ENCODE measurements at places on chromosomes 16 and 17.

DNA sequence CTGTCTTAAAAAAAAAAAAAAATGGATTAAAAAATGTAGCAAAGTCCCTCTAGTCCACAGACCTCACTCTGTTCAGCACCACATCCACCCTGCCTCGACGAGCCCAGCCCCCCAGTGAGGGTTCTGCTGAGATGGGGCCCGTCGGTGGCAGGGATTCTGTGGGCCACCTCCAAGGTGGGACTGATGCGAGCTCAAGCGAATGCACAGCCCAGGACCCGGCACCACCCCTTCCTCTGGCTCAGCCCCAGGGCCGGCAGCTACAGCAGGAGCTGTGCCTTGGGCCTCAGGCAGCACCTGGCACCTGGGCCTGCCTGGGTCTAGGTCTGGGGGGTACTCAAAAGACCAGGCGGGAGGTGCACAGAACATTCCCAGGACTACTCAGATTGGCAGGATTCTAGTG is 59.5 kb downstream of the ZNF778 start:
- DNase-seq: no peak

GRCh38 chr17:16470265-16470664 is 21.7 kb downstream of the LRRC75A start:
- DNase-seq: no peak

DNA sequence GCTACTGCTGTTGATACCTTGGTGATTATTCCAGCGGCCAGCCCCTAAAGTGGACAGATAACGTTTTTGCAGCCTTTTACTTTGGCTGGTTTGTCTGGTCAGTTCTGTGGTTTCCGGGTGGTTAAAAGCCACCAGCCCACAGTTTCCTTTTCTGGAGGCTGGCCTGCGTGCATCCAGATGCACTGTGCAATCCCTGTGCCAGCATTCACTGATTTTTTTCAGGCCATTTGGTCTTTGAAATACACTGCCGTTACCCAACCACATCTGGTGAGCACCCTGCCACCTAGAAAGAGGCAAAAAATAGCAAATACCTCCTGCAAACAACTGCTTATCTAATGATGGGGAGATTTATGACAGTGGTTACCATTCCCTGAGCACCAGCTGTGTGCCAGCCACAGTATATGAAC is 797 bp downstream of the NUDT7 start:
- no peak for DNase-seq

DNA sequence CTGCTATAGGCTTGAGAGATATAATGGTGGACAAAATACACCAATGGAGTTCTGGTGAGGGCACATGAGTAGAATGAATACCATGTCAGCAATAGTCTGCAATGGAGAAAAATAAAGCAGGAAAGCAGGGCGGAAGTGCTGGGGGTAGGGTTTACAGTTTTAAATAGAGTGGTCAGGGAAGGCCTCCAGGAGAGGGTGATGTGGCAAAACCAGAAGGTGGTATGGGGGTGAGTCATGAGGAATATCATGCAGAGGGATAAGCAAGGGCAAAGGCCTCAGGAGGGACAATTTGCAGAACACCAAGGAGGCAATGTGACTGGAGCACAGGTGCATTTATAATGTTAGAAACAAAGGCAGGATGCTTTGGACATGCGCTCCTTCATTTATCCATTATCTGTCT is 102.0 kb downstream of the ITFG1 start:
- no peak for DNase-seq

GRCh38 chr17:77580531-77581270 is 377.8 kb upstream of the TNRC6C start:
- DNase-seq: no peak

DNA sequence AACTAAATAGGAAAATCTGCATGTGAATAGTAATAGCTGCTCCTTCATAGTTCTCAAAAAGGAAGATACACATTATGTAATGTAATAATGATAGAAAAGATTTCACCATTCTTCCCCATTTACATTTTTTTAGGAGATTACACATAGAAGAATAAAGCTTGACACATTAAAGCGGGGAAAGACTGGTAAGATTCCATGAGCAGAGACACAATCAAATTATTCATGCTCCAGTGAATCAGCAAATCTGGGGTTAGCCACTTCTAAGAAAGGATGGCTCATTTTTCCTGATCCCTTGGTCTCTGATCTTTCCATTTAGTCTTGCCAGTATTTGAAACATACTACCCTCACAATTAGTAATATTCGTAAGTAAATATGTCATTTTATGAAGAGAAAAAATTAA is 81.9 kb downstream of the CA4 start:
- no peak for DNase-seq

DNA sequence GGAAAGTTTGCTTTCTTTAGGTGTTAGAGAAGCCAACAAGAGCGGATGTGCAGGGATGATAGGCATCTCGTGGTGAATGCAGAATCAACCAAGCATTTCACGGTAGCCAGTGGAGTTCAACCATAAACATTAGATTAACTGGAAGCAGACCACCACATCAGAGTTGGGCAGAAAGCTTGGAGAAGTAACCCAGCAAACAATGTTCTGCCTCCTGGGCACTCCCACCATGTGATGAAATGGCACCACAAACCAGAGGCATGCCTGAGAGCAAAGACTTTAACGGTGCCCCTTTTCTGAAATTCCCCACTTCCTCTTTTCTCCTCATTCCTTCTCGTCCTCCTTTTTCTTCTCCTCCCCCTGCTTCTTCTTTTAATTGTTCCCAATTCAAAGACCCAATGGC is 193.5 kb upstream of the ANKFN1 start:
- DNase-seq: no peak

DNA sequence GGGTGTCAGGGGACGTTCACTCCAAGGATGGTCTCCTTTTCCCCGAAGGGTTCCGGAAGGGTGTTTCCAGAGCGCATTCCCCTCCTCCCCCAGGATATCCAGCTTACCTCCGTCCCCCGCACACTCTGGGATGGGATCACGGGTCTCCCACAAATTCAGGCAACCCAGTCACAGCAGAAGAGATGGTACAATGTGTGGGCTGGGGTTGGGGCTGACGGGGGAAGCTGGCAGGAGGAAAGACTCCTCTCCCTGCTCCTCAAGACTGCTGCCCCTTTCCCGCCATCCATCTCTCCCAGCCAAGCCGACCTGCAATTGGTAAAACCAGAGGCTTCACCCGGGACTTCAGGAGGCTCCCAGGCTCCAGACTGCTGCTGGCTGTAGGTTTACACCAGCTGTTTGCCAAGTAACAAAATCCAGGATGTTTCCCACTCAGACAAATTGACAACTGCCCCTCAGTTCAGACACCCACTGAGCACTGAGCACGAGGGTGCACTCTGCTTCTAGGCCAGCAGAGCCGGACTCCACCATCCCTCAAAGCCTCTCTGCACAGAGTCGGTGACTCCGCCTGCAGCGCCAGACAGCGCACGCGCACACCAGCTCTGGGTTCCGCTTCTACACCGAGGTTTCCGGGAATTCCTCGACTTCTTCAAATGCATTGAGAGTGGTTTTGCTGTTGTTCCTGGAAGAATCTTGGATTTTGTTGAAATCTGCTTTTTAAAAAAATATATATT is 37.7 kb downstream of the ASPA start:
- DNase-seq: no peak

DNA sequence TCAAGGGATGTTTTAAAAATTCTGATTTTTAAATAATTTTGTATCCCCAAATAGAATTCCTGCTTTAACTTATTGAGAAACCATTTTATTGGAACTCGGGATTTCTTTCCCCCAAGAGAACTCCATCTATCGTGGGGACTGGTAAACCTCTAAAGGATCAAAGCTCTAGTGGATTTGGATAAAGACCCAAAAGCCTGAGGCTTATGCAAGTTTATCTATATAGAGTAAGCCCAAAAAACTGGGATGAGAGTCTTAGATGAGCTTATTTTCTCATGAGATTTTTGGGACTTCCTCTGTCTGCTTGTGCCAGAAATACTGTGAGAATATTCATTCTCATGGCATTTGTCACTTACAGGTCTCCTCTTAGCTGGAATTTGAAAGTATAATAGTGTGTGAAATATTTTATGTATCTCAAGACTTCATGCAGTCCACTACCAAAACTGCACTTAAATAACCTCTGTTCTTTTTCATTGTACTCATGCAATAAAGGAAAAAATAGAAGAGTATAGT is 333.1 kb downstream of the BCAS3 start:
- DNase-seq: no peak

DNA sequence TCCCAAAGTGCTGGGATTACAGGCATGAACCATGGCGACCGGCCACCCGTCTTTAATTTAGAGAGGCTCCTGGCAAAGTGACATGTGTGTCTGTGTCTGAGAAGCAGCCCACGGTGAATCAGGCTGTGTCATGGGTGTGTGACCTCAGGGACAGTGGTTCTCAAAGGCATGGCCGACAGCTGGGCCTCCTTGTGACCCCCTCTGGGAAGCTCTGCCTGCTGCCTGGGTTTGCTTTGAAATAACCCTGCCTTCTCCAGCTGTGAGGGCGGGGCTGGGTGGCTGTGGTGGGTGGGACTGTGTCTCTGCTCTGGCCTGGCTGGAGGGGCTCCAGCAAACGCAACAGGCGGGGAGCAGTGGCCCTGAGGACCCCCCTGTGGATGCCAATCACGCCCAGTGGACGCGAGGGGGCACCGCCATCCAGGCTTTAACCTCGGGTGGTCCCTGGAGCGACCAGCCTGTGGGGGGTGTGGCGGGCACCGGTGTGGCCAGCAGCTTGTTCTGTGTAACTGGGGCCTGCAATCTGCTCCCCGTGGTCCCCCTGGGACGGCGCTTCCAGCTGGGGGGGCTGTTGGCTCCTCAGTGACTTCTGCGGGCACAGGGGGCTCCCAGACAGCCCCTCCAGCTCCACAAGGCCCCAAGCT is 8.8 kb upstream of the APRT start:
- DNase-seq: no peak

- DNase-seq: no peak
Measured at GRCh38 chr17:69223809-69224208, 4.8 kb downstream of the ABCA10 start.

GRCh38 chr17:12290207-12290606 is 269.5 kb downstream of the MAP2K4 start:
- DNase-seq: no peak

DNA sequence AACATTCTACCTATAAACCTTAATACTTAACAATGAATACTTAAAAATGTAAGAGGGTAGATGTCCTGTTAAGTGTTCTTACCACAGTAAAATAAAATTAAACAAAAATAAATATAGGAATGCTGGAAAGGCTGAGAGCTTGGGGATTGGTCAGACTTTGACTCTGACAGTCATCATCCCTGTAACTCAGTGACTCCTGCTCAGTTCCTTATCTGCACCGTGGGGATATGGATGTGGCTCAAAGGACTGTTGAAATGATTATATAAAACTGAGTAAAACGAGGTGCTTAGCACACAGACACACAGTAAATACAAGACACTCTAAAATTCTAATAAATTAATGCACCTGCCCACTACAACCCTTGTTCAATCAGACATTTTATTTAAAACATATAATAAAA is 338.6 kb downstream of the TMEM114 start:
- DNase-seq: no peak

DNA sequence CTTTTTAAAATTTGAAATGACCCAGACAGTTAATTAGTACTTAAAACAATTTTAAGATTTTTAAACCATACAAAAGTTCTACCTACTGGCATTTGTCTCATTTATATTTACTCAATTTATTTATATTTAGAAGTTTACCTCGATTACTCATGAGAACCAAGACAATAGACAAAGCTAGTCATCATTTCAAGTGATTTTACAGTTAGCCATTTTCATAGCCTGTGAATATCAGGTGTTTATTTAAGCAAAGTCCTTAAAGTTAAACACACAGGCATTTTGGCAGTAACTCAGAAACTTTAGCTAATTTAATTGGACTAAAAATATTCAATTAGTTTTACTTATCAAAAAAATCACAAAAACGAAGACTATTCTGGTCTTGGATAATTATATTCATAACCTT is 101.6 kb upstream of the KIF2B start:
- DNase-seq: no peak

DNA sequence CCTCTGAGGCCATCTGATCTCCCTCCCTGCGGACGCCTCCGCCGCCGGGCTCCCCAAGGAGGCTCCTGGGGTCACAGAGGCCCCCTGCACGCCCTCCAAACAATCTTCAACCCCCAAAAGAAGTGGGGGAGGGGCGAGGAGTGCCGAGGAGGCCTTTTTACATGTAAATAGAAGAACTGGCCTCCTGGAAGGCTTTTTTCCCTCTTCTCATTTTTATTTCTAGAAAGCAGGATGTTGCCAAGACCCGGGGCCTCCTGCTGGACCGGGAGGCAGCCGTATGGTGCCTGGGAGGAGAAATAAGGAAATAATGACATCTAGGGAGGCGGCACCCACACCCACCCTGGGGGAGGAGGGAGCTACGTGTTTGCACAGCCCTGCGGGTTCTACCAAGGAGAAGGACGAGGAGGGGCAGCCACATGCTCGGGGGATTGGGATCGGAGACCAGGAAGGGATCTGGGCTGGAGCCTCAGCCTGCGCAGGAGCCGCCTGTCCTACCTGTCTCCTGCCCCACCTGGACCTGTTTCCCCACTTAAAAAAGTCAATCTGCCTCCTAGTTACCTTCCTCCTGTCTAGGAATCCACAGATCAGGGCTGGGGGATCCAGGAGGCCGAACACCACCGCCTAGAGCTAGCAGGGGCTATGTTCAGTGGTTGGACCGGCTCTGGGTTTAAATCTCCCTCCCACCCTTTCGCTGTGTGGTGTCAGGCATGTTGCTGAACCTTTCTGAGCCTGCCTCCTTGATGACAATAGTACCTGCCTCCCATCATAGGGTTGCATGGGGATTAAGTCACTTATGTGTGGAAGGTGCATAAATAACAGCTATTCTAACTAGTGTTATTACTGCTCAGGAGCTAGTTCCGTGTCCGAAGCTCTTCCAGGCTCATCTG is 175.7 kb upstream of the GSE1 start:
- DNase-seq: peak; percentile 73

- no peak for DNase-seq
Measured at GRCh38 chr16:35506018-35506897, 2046.8 kb downstream of the TP53TG3F start.

DNA sequence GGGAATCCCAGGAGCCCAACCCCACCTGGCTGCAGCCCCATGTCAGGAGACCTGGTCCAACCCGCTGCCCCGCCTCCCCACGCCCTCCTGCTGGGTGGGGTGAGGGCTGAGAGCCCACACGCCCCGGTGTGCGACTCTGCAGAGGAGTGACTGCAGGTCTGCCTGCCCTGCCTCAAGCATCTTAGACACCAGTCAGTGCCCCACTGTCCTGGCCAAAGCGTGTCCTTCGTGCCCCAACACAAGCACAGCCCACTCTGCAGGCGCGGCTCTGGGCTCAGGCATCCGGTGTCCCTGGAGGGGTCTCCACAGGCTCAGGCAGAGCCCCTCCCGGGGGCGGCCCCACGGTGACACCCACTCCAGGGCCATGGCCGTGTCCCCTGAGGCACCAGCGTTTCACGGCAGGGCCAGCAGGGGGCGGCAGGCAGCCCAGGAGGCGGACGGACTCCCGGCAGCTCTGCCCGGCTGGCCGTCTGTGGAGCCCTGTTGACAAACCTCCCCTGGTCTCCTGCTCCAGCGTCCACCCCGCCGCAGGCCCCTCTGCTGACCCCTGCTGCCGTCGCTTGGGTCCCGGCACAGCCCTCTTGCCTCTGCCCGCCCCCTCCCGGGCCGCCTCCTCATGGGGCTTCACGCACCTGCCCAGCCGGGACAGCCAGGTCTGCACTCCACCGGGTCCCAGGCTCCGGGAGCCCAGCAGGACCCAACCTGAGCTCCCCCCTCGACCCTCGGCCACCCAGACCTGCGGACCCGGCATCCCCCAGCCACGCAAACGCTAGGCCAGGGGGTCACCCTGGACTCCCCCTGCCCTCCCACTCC is 8.6 kb upstream of the UBE2I start:
- no peak for DNase-seq

- DNase-seq: no peak
Measured at GRCh38 chr16:71353736-71354135, 4.8 kb upstream of the CALB2 start.

GRCh38 chr17:40511667-40512220 is 10.3 kb upstream of the TNS4 start:
- no peak for DNase-seq

- no peak for DNase-seq
Measured at GRCh38 chr17:41468346-41468745, 1.2 kb upstream of the KRT32 start.

Data from skin of body (tissue), 3 donors.